Activated T-helper 1 cell treated with Interleukin-2 at 50 U/mL for 16 hours (primary cell): ENCODE measurements at places on chromosomes 7 and 10.

DNA sequence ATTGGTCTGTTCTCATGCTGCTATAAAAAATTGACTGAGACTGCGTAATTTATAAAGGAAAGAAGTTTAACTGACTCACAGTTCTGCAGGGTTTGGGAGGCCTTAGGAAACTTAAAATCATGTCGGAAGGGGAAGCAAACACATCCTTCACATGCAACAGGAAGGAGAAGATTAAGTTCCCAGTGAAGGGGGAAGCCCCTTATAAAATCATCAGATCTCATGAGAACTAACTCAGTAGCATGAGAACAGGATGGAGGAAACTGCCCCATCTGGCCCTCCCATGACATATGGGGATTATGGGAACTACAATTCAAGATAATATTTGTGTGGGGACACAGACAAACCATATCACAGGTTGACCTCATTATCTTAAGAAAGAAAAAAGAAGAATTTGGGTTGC lies 134.5 kb downstream of the PPP1R3A start:
- no peak for DNase-seq

GRCh38 chr7:37964196-37964595 lies 43.8 kb downstream of the EPDR1 start:
- DNase-seq = no peak

- no peak for DNase-seq
These were observed 42.3 kb downstream of the GRID2IP start for GRCh38 chr7:6508950-6509349.

- no peak for DNase-seq
These were observed 227.8 kb downstream of the ARHGAP21 start for GRCh38 chr10:24495666-24496460.
